ENCODE measurements at places on chromosomes 3 and 15. TPM values are rescaled to one million over a fixed set of nuclear protein-coding genes. Genes with fewer than 3 reads are reported as not detected.

- no peak for DNase-seq
Measured at GRCh38 chr3:35675206-35675605, 35.9 kb downstream of the ARPP21 start.

DNA sequence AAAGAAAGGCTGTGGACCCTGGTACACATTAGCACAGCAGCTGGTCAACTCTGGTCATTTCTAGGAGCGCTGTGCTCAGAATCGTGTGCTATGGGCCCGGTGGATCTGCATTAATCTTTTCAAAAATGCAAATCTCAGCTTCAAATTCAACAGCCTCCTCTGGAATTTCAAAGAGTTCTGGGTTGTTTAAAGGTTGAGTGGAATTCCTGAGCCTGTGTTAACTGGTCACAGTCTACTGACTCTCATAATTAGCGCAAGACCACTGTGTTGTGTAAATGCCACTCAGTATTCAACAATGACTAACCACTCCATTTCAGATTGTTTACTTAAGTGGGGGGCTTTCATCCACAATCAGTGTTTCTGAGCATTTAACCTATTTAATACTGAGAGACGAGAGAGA lies 2.7 kb upstream of the ARNT2 start:
- DNase-seq: no peak

- no peak for DNase-seq
Measured at GRCh38 chr3:13556207-13556606, 7.3 kb downstream of the FBLN2 start.

TGM4 gene
- 0.14 TPM for total RNA-seq

DNA sequence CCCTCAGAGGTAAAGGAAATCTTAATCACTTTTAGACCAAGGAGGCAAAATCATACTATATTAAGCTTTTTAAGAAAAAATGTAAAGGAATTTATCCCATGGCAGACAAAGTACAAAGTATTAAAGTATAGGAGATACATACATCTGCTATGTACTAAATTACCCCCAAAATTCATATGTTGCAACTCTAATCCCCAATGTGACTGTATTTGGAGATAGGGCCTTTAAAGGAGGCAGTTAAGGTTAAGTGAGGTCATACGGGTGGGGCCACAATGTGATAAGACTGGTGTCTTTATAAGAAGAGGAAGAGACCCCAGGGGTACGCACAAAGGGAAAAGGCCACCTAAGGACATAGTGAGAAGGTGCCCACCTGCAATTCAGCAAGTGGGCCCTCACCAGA lies 657.0 kb upstream of the ADAMTS9 start:
- DNase-seq: no peak

Data from dermis blood vessel endothelial cell (primary cell).